T-helper 2 cell (primary cell): ENCODE measurements at places on chromosomes 7 and 10.

GRCh38 chr10:113357681-113358300 is 195.1 kb upstream of the HABP2 start:
- DNase-seq = no peak

- no peak for DNase-seq
Measured at GRCh38 chr10:130782467-130782866, 529.1 kb downstream of the TCERG1L start.

DNA sequence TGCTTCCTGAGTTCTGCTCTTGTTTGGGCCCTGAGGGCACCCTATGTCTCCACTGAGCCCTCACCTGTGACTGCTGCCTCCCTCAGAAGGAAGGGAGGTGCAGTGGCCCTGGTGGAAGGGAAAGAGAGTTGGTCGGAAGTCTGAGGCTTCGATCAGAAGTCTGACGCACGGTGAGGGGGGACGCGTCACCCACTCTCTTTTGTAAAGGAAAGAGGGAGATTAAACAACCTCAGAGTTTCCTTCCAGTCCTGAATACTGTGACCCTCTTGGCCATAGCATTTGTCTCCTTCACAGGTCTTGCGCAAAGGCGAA is 31.4 kb upstream of the TRIM8 start:
- DNase-seq = peak; percentile 25

DNA sequence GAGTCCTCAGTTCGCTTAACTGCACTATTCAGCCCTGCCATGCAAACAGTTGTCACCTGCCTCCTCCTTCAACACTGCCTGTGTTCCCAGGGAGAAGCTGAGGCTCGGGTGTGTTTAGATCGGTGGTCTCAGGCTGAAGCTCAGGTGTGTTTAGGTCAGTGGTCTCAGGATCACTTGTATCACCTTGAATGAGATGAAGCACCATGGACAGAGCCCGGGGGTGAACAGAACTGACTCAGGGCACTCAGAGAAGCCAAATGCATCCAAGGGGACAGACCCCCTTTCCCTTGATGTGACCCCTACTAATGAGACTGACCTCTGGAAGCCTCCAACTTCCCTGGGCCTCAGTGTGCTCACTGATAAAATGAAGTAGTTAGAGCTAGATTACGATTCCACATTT is 84.0 kb downstream of the CYTH3 start:
- DNase-seq = no peak

DNA sequence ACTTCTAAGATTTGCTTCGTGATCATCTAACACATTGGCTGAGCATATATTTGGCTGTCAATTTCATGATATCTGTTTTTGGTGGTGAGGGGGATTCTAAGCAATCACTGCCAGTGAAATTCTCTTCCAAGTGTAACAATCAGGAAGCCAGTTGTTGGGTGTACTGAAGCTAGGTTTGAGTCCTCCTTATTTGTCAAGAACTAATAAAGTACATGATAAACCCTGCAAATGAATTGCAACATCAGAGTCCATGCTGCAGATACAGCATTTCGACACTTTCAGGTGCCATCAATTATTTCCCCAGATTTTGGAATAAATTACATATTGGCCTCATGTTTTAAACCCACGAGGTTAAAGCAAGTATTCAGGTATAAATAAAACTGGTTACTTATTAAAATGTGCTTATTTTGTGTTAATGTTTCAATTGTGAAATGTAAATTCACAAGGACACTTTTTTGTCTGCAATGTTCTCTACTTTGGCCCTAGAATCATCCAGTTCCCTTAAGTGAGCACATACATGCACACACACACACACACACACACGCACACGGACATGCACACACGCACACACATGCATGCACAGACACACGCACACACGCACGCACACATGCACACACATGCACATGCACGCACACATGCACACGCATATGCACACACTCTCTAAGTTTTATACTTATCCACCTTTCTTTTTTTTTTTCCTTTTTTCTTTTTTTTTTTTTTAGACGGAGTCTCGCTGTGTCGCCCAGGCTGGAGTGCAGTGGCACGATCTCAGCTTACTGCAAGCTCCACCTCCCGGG is 510.2 kb upstream of the KLF6 start:
- DNase-seq = no peak

GRCh38 chr7:132580717-132581285 is 4.5 kb upstream of the PLXNA4 start:
- peak; percentile 34 for DNase-seq

- no peak for DNase-seq
Measured at GRCh38 chr7:131255242-131255641, 72.4 kb upstream of the MKLN1 start.

DNA sequence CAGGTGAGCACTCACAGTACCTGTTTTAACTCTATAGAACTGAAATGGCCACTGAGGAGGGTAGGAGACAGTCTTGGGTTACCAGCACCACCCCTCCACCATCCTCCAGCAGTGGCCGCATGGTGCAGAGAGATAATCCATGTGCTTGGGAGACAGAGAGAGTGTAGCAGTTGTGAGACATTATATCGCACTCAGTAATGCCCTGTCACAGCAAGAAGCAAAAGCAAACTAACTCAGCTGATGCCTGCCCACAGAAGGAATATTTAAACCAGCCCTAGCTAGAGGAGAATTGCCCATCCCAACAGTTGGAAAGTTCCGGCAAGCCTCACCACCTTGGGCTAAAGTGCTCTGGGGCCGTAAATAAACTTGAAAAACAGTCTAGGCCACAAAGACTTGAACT is 58.8 kb upstream of the HBP1 start:
- no peak for DNase-seq

DNA sequence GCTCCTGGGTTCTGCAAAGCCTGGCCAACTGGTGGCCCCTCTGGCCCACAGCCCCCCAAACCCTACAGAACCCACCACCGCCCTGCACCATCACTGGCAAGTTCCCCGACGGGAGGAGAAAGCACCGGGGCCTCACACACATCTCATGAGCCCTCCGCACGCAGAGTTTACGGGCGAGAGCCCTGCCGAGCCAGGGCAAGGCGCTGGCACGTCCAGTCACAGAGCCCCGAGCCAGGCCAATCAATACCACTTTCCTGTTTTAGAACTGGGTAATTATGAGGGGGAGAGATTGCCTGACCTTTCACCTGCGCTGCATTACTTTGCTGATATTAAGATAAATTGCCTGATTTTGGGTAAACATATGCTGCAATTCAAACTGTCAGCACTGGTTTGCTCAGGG is 113.3 kb downstream of the EBF3 start:
- DNase-seq = no peak

GRCh38 chr7:24885305-24885704 is 94.7 kb downstream of the OSBPL3 start:
- DNase-seq = no peak

GRCh38 chr10:66627156-66627555 is 298.7 kb upstream of the LRRTM3 start:
- no peak for DNase-seq

DNA sequence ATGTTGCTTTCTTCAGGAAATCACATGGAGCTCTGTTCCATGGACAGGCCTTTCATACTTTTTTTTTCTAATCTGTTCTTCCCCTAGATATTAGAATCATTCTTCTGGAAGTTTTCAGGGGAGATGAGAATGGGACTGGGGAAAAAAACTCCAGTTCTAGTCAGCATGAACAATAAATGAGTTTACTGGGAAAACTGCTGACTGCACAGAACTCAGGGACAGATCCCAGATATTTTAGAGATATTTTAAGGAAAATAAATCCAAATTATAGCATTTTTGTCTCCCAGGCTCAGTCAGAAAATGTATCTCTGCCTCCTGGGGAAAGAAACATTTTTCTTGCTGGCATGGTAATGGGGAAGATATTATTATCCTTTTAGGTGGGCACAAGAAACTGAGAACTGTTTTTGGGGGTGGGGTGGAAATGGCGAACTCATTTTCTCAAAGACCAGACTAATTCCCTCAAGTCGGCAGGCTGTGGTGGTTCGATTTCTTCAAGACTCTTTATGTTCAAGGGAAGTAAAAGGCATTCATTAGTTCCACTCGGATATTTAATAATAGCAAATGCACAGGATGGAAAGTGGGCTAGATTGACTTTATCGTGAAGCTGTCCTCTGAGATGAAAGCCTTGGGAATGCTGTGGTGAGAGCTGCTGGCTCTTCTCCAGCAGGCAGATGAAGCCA is 157.5 kb downstream of the ADRA2A start:
- no peak for DNase-seq

DNA sequence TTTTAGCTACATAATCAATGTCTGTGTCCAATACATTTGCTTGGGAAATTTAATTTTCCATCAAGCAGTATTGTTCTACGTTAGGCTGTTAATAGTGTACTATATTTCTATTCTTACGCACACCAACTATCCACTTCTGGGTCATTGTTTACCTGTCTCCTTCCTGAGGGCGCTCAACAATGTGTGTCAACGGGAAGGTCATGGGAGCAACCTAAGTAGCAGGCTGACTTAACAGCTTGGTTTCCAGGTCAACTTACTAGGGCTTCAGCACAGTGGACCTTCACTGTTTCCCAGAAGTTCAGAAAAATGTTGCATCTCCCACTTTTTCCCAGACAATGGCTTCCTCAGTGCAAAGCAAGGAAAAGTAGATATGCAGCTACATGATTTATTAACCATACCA is 13.7 kb downstream of the THSD7A start:
- DNase-seq = no peak

- DNase-seq = no peak
Measured at GRCh38 chr7:155844526-155844925, 32.3 kb upstream of the SHH start.

DNA sequence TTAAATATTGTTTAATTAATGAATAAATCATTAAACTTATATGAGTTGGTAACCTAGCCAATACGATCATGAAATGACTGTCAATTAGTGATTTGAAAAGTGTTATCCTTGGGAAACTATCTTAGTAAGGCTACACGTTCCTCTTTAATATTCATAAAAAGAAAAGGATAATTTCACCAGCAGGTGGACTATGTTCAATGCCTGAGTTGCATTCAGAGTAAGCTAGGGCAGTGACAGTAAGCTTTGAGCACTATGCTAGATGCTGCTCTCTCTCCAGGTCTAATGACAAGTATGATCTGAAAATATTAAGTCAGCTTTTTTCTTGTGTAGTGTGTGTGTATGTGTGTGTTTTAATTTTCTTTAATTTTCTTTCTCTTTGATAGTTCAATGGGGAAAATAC is 486.3 kb upstream of the PCDH15 start:
- no peak for DNase-seq

GRCh38 chr10:43760514-43760913 is 111.8 kb upstream of the ZNF32 start:
- no peak for DNase-seq

DNA sequence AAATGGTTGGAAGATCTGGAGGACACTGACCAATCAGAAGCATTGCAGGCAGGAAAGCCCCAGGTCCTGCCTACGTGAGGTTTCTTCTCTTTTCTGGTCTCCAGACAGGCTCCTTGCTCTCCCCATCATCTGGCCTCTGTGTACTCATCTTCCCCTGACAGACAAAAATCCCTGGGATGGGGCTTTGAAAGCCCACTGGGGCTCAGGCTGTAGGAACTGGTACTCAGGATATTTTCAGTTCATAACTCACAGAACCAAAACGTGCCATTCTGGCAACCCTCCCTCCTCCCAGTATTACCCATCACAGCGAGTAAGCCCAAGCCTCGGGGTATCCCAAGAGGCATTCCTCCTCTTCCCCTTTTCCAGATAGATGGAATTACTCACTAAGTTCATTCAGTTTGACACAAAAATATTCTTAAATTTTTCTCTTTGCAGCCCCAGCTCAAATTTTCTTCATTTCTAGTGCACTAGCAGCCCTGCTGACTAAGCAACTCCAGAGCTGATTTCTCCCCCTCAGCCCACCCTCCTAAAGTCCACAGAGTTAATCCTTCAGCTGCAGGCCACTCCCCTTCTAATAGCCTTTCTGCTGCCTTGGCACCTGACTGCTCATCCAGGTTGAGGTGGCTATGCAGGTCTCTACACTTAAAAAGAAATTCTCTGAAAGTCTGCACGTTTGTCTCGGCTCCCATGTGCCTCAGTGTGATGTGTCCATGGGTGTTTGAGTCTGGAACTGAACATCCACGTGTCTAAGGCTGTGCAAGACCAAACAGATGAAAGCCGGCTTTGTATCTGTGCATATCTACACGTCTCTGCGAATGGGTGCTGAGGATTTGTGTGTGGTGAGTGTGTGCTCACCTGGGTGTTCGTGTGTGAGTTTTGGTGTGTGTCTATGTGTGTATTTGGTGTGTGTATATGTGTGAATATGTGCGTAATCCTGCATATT is 331.4 kb downstream of the CCSER2 start:
- no peak for DNase-seq

GRCh38 chr7:28155964-28156363 is 24.6 kb downstream of the JAZF1 start:
- DNase-seq = no peak

- DNase-seq = no peak
Measured at GRCh38 chr10:36367362-36367761, 725.3 kb upstream of the FZD8 start.

DNA sequence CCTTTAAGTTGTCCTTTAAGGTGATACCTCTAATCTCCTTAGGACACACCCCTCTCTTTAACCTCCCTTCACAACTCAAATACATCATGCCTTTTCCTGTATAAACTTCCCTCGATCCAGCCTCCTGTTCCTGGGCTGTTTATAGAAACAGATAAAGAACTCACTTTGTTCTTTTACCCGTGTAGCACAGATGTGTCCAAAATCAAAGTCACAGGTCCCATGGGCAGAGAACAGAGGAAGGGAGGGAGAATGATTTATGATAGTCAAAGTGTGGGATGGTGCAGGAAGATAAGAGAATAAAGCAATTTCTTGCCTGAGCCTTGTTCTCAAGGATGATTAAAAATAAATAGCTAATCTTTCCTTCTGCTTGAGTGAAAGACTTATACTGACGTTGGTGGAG is 50.3 kb upstream of the CABCOCO1 start:
- DNase-seq = no peak
